Stimulated activated CD8-positive, alpha-beta memory T cell treated with anti-CD3 and anti-CD28 coated beads, Interleukin-2, amount 100 ng/mL, for 1 hour (primary cell): ENCODE measurements at places on chromosomes 7 and 10.

DNA sequence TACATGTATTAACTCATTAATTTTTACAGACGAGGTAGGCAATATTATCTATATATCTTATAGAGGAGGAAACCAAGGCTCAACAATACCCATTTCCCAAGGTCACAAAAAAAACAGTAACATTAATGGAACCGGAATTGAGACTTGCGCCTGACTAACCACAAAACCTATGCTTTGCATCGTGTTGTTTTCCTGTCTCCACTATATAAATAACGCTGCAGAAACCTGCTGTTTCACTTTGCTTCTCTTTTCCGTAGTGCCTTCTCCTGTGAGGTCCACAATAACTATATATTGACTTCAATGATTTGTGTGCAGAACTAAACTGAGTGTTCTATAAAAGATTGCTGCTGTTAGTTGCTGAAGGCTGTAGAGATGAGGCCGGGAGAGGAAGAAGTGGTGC lies 97.7 kb upstream of the RPA3 start:
- no peak for DNase-seq

DNA sequence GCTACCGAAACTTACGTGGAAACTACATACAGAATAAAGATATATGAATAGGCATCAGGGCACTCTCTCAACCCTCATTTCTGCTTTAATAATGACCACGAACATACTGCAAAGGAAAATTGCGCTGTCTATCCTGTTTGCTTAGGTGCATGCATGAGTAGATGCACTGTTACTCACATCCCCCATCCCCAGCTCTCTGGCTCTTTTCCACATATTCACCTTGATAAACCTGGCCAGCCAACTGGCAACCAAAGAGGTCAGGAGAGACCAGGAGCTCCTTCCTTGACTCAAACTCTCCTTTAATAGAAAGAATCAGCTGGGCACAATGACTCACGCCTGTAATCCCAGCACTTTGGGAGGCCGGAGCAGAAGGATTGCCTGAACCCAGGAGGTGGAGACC lies 29.6 kb downstream of the HIBADH start:
- DNase-seq: no peak

DNA sequence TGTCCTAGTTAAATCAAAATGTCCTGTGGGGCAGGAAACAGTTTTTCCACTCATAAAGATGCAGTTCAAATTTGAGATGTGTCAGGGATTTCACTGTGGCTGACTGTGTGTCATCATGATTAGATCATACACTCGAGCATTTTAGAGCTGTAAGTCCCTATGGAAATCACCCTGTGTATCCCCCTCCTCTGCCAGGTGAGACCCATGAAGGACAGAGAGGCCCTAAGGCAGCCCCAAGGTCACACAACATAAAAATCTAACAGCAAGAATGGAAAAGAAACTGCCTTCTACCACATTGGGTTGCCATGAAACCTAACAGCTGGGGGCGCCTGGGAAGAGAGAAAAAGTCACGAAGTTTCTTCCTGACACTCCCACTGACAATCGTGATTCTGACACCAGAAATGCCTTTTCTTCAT lies 135.8 kb downstream of the KCNMA1 start:
- no peak for DNase-seq

- no peak for DNase-seq
These were observed 43.6 kb upstream of the DPYSL4 start for GRCh38 chr10:132143162-132143561.

DNA sequence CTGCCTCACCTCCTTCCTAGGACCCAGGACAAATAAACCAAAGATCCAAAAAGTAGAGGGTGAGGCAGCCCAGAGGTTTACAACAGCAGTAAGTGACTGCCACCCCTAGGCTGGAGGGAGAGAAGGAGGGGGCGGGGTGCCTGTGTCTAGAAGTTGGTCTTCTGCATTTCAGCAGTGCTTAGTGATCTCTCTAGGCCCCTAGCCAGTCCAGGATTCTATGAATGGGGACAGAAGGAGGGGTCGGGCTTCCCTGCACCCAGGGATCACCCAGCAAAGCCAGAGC lies 62.8 kb upstream of the KDM7A start:
- no peak for DNase-seq

- no peak for DNase-seq
These were observed 232.5 kb upstream of the IGFBP3 start for GRCh38 chr7:46153583-46153950.

- no peak for DNase-seq
These were observed 155.4 kb upstream of the CACNA2D1 start for GRCh38 chr7:82598958-82599357.

DNA sequence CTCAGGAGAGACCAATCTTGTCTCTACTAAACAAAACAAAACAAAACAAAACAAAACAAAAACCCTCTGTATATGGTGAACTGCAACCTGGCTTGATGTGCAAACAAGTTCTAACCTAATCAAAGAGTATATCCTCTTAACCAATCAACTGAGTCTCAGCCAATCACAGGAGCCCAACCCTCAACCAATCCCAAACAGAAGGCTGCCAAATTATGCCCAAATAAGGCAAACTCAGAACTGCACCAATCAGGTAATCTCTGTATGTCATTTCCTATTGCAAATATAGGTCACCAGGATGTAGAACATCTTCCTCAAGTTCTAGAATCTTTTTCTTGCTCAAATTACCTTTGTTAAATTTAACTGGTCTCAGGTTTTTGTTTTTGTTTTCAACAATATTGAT lies 5.2 kb downstream of the FAM133B start:
- DNase-seq: no peak

- no peak for DNase-seq
These were observed 3.3 kb downstream of the REPIN1 start for GRCh38 chr7:150371996-150372270.

GRCh38 chr10:37489658-37490003 lies 364.2 kb downstream of the ANKRD30A start:
- DNase-seq: no peak

GRCh38 chr7:131844369-131844768 lies 287.9 kb upstream of the PODXL start:
- no peak for DNase-seq

DNA sequence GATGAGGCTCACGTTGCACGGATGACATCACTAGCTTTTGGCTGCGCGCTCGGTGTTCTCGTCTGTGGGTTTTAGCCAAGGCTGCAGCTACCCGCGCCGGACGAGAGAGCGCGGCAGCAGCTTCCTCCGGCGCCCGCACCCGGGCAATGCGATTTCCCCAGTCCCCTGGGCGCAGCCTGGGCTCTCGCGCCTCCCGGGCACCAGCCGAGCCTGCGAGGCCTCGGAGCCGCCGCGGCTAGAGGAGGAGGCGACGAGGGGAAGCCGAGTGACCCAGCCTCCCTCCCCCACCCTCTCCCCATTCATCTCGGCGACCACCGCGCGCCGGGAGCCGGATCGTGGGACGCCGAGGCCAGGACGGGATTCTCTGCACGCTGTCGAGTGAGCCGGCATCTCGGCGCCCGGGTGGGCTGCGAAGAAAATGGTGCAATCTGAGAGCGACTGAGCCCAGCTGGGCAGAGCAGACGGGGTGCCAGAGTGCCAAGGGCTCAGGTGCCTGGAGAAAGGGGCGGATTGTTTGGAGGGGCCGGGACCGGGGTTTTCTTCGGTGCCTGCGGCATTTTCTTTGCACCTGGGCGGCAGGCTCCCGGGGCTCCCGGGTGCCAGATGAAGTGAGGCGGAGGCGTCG lies 1.2 kb upstream of the TMEM178B start:
- no peak for DNase-seq

- no peak for DNase-seq
These were observed 40.8 kb upstream of the PRSS58 start for GRCh38 chr7:142298627-142299026.

DNA sequence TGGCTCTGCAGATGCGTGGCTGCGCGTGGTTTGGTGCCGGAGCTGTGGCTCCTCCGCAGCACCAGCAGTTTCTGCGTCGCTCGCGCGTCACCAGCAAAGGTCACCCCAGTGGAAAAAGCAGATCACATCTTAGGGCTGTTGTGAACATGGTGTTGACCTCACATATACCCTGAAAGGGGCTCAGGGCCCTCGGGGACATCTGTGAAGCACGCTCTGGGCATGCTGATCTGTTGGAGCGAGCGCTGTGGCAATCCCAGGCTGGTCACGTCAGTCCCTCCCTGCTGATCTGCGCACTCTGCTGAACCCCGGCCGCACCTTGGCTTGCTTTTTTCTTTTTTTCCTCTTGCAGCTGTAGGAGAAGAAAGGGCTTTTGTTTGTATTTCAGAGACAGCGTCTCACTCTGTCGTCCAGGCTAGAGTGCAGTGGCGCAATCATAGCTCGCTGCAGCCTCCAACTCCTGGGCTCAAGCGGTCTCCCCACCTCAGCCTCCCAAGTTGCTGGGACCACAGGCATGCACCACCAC lies 33.3 kb upstream of the AP5Z1 start:
- DNase-seq: no peak

- no peak for DNase-seq
These were observed 29.2 kb downstream of the TFAM start for GRCh38 chr10:58414270-58415041.

- no peak for DNase-seq
These were observed 2.7 kb downstream of the COG5 start for GRCh38 chr7:107560898-107561516.

GRCh38 chr7:147937428-147937827 lies 653.1 kb upstream of the C7orf33 start:
- no peak for DNase-seq

- no peak for DNase-seq
These were observed 337.5 kb downstream of the RPS24 start for GRCh38 chr10:78371136-78371535.

GRCh38 chr10:83820033-83820432 lies 319.3 kb upstream of the GHITM start:
- no peak for DNase-seq

DNA sequence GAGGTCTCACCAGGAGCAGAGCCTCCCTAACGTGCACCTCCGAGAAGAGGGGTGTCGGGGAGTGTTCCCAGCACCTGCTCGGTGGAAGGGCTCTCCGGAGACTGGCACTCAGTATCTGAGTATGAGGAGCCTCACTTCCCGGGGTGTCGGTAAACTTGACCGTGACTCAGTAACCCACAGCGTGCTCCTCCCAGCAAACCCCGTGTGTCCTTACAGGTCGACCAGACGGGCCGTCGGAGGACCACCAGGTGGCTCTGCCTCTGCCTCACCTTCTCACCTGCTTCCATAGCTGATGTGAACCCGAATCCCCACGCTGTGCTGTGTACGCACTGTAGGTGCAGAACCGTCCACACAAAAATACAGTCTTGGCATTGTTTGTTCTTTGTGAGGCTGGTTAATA lies 29.0 kb upstream of the KNDC1 start:
- no peak for DNase-seq

GRCh38 chr7:21542891-21543527 lies at the start of gene DNAH11:
TSS of gene DNAH11 (plus strand) at chr7:21543039. CDS start at chr7:21543246, 207 bp downstream.
- DNase-seq: no peak

GRCh38 chr10:110764378-110764777 lies 107.3 kb upstream of the PDCD4 start:
- no peak for DNase-seq

DNA sequence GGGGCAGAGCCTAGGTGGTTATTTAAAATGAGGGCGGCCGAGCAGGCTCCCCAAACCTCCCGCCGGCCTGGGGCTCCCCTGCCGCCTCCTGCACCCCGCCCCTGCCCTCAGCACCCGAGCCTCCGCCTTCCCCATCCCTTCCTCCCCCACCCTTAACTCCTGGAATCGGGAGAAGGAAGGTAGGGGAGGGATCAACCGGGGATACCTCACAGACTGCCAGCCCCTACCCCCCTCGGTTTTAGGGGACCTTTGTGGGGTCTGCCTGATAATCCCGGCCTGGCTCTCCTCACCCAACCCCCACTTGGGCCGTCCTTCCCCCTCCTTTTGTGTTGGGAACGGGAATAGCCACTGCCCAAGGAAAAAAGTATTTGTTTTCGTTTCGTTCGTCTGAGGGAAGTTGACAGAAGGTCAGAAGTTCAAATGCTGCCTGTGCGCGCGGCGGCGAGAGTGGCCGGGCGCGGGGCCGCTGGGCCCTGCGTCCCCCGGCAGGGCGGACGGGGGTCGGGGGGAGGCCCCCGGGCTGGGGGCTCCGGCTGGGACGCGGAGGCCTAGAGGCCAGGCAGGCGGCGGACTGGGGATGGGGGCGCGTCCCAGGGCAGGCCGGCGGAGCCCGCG lies 2.8 kb downstream of the SHH start:
- DNase-seq: no peak

DNA sequence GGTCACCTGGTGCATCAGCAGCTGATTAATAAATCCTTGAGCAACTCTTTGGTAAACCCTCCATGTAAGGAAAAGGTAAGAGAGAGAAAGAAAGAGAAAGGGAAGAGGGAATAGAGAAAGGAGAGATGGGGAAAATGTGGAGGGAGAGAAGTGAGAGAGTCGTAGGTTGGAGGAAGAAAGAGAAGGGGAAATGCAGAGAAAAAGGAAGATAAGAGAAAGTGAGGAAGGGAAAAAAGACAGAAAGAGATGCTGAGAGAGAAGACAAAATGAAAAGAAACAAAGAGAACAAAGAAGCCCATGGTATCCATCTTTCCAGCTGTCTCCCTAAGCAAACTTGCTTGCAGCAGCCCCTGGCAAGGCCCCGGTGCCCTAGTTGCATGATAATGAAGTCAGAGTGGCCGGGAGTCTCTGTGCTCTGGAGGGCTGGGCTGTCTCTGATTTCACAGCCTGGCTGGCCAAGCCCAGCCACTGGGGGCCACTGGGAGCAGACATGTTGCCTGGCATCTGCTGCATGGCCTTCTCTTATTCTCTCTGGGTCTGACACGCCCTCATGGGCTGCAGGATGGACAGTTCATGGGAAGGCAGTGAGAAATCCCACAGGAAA lies 48.4 kb downstream of the PRR15 start:
- no peak for DNase-seq

DNA sequence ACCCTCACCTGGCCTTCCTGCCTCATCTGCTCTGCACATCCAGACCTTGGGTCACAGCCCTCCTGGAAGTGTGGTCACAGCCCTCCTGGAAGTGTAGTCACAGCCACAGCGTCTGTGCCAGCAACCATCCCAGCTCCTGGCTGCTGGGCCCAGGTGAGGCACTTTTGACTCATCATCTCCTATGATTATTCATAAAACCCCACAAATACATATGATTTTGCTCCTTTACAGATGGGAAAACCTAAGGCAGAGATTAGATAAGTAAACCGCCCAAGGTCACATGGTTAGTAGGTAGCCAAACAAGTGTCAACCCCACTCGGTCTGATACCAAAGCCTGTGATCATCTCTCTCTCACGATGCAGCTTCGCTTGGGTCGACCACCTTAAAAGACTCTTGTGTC lies 94.3 kb downstream of the PRLHR start:
- no peak for DNase-seq

- DNase-seq: no peak
These were observed 114.9 kb upstream of the ZMIZ1 start for GRCh38 chr10:78953799-78954297.

GRCh38 chr7:41861642-41862041 lies 158.8 kb upstream of the INHBA start:
- DNase-seq: no peak

GRCh38 chr7:34747867-34748727 lies 90.1 kb downstream of the NPSR1 start:
- no peak for DNase-seq

GRCh38 chr7:1305873-1306272 lies 73.2 kb downstream of the UNCX start:
- no peak for DNase-seq
